Psoas muscle (tissue), 8 donors: ENCODE measurements at places on chromosomes 5 and 9.

GRCh38 chr5:96180684-96181435, 219.2 kb upstream of the ELL2 start:
- no peak for DNase-seq

DNA sequence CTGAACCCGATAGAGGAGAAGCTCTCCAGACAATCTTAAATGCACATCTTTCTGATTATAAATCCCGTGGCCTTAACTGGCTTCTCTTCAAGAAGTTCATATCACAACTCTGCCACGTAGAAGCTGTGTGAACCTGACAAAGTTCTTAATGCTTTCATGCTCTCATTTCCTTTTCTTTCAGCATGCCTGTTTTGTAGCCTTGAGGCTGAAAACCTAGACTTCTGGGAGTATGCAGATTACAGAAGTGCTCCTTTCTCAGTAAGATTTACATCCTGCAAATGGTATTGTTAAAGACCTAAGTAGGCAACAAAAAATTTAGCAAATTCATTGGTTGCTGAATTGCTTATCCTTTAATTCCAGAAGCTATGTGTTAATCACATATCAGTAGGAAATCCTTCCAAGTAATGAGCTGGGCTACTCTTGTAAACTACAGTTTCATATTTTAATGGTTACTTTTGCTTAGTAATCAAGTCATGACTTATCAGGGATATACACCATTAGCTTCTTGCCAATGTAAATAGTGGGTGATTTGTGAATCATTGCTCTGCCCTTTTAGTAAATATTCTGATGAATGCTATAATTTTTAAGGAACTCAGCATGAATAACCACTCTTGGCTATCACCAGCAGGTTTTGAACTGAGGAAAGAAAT, 334.7 kb downstream of the FBXL7 start:
- no peak for DNase-seq

DNA sequence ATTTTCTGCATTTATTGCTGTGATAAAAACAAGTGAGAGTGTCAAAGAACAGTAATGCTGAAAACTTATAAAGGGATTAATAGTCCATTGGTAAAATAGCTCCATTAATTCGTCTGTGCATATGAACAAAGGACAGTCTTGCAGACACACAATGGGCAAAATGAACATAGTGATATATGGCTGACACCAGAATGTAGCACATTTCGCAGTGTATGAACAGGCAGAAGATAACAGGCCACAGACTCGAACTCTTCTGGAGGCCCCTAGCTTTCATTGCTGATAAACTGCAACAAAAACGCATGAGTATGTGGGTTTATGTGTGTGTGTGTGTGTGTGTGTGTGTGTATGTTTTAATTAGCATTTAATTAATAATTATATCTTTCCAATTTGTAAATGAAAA, 354.8 kb downstream of the TAF11L14 start:
- DNase-seq: no peak

DNA sequence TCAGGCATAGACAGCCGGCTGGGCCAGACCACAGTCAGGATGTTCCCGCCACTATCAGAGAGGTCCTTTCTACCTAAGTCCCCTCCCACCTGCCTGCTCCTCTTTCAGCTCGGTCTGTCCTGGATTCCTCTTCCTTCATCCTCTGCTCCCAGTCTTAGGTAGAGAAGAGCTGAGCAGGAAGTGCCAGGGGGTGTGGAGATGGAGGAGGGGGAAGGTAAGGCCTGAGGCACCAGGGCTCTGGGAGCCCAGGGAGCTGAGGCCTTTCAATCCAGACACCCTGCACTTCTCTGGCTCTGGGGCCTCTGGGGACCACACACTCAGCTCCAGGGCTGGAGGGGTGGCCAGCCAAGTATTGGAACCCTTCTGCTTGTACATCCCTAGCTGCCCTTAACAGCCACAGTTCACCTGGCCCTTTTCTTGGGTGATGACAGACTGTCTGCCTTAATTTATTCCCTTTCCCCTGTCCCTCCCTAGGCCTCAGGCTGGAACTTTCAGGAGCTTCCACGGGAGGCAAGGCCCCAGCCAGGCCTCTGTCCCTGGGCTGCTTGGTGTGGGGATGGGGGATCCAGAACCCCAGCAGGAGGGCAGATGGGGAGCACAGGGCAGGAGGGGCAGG, 15.6 kb downstream of the IRF1 start:
- DNase-seq: no peak

- no peak for DNase-seq
Observed at GRCh38 chr5:169351721-169352120, 50.8 kb upstream of the SLIT3 start.

GRCh38 chr9:124749781-124750180, 21.3 kb downstream of the NR6A1 start:
- DNase-seq: no peak
